GM13977 (cell line): ENCODE measurements at places on chromosomes 1 and 21.

- DNase-seq = no peak
Observed at GRCh38 chr21:31334648-31335121, 9.4 kb downstream of the TIAM1 start.

DNA sequence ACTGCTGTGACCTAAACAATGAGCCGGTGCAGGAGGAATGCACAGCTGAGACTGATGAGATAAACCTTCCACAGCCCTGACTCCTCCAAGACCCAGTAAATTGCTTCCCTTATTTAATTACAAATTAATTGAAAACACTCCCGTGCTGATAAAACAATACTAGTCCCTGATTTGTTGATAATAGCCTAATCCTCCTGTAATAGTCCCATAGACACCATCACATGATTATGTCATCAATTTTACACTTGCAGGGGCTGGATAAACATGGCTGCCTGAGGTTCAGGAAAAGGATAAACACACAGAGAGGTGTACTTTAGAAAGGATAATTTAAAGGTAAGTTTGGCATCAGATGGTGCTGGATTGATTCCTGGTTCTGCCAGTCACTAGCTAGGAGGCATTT lies 84.6 kb upstream of the SPAG17 start:
- no peak for DNase-seq

DNA sequence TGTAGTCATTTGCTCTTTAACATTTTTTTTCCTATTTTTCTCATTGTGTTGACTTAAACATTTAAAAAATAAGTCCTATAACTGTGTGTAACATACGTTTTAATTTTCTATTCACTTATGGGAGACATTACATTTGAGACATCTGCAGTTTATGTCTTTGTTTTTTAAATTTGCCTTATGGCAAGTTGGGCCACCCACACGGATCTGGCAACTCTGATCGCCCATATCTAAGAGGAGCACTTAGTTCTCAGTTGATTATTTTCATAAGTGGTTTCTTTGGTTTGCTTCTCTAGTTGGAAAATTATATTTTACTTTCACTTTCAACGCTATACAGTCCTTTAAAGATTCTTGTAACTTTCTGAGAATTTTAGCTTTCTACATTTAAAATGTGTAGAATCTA lies 13.8 kb upstream of the ZNF124 start:
- DNase-seq = no peak

- DNase-seq = peak; percentile 68
Observed at GRCh38 chr21:42337830-42338728, 12.7 kb downstream of the TFF2 start.

GRCh38 chr21:26777166-26777565 lies 68.0 kb downstream of the ADAMTS1 start:
- no peak for DNase-seq

DNA sequence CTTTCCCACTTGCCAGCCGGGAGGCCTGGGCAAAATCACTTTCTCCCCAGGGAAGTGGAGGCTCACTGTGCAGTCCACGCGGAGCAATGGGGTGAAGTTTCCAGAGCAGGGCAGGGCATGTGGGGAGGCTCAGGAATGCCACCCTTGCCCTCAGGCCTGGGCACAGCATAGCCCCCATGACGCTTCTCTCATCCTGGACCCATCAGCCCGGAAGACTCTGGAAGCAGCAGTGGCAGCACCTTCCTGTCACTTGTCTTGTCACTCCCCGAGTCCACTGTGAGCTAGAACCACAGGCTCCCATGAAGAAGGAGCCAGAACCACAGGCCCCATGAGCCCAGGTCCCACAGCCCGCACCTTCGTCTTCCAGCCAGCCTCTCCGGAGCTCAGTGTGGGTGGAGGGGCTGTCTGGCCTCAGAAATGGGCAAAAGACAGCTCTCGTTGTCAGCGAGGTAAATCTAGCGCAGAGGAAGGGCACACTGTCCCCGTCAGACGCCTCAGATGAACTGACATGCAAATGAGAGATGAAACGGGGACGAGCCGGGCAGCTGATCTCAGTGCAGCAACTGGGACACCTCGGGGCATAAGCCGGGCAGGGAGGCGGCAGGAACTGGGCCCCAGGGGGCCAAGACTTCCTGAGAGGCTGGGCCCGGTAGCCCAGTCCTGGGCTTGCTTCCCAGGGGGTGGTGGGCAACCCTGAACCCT lies 6.1 kb downstream of the PDE9A start:
- DNase-seq = no peak

GRCh38 chr1:228310162-228310792 lies 96.4 kb downstream of the TRIM11 start:
- no peak for DNase-seq

DNA sequence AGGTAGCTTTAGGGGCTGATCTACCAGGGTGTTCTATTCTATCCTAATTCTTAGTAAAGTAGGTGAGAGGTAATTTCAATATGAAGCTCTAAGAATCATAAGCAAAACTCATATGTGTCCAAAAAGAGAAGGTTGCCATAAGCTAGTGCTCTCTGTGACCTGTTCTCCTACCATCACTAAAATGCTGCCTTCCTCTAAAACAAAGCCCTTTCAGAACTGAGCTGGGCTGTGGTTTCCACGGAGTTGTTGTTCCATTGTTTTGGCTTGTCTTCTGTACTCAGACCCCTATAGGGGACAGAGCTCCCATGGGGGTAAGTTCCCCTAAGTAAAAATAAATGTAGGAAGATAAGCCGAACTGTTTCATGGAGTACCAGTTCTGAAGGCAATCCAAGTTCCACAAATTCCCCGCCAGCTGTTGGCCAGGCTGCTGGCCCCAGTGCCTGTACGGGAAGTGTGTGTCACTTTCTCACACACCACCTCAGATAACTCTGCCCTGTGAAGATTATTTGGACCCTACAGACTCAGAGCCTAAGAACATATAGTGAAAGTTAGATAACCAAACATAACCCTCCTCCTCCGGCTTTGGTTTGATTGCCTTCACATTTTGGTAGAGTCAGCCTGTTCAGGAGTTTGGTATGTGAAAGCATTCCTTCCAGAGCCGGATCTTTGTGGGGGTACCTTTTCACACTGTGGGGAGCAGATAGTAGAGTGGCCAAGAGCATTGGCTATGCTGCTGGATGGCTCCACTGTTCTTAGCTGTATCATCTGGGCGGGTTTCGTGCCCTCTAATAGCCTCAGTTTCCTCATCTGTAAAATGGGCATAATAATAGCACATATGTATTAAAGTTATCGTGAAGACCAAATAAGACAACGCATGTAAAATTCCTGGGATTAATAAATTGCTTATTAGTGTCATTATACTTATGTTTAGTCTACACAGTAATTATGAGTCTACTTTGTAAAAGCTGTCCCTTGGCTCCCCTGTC lies 10.8 kb downstream of the DPT start:
- no peak for DNase-seq

DNA sequence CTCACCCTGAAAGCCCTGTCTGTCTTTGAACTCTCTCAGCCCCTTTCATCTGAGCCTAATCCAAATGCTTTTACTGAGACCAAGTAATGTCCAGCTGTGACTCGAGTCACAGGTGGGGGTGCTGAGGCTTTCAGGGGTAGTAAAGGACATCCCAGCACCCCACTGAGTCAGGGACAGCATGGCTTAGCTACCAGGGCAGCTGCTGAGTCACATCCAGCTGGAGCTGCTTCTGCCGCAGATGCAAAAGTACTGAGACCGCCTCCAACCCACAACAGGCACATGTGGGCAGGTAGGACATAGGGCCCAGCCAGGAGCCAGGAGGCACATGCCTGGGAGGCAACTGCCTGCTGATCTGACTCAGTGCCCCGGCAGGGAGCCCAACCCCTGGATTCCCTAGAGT lies 6.7 kb upstream of the VSIG8 start:
- no peak for DNase-seq

DNA sequence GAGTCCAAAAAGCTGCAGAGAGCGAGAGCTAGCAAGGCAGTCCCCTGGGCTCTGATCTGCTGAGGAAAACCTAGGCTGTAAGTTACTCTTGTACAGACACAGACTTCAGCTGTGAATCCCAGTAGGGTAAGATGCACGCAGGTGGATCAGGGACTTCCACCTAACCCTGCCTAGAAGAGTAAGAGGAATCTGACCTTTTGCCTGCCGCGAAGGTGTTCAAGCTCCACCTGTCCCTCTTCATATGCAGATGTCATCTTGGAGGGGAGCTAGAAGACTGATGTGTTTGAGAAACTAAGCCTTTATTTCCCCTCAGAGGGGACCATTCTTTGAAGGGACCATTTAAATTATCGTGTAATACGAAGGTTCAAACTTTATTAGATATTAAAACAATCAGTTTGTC lies 108.6 kb upstream of the USP24 start:
- no peak for DNase-seq

- DNase-seq = peak; percentile 48
Observed at GRCh38 chr1:54812801-54813484, 11.8 kb upstream of the TTC22 start.

GRCh38 chr21:38173276-38174035 lies 83.3 kb upstream of the KCNJ15 start:
- no peak for DNase-seq

DNA sequence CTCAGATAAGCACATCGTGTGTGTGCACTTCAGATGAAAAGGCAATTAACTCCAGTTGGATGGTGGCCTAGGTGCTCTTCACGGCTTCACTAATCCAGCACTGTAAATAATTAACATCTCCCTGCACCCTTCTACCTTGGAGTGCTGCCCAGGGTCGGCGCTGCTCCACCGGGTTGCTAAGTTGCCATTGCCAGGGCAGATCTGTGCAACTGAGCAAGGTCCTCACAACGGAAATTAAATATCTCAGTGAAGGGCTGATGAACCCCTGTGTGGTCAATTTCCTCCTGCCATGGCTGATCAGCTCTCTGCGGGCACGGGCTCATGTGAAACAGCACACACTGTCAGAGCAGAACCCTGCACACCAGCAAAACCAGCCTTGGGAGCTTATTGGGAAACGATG lies 63.2 kb downstream of the SYDE2 start:
- DNase-seq = no peak

GRCh38 chr21:16145479-16145878 lies 415.7 kb downstream of the USP25 start:
- no peak for DNase-seq

DNA sequence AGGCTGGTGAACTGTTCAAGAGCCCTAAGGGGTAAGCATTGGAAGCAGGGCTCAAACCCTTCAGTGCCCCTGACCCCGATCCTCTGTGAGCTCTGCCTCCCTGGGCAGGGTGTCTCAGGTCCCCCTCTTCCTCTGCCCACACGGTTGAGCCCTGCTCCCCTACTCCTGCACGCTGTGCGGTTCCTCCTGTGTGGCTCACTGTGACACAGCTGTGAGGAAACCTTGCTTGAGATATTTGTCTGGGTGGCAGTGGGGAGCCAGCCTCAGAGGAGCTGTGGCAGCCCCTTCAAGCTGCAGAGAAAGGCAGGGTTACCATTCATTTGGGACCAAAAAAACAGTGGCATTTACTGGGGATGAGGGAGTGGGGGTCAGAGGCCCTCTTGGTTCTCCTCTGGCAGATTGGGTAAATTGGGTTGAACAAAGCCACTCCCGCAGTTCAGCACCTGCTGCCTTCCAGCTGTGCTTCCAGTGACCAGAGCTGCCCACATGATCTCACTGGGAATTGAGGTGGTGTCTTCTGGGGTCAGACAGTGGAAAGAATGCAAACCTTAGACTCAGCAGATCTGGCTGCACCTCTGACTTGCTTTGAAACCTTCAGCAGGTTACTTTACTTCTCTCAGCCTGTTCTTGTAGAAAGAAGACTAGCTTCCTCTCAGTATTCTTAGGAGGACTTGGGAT lies 60.6 kb upstream of the CD1D start:
- DNase-seq = no peak

DNA sequence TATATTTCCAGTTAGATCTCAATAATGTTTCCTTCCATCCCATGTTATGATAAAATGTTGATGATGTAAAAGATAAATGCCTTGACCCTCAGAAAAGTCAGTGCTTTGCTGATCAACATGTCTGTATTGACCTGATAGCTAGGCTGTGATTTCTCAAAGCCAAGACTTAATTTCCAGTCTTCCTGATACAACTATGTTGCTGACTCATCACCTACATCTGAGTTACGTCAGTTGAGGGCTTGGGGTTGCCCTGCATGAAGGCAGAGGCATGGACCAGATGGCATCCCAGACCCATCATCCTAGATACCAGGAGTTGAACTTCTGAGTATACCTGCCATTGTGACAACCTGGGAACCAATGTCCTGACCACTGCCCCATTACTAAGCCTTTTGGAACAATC lies 4.8 kb downstream of the LCE1D start:
- DNase-seq = no peak

DNA sequence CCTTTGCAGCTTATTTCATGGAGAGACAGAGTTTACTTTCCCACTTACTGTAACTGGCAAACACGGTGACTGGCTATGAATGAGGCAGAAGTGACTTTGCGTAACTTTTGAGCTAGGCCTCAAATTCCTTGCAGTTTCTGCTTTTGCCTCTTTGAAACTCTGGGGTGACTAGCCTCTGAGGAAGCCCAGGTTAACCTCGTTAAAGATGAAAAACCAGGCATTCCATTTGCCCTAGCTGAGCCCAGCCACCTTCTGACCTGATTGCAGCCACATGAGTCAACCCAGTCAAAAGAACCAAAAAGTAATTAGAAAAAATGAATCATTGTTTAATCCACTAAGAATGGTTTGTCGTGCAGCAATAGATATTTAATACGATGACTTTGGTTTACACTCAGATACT lies 20.4 kb downstream of the PRMT6 start:
- no peak for DNase-seq

DNA sequence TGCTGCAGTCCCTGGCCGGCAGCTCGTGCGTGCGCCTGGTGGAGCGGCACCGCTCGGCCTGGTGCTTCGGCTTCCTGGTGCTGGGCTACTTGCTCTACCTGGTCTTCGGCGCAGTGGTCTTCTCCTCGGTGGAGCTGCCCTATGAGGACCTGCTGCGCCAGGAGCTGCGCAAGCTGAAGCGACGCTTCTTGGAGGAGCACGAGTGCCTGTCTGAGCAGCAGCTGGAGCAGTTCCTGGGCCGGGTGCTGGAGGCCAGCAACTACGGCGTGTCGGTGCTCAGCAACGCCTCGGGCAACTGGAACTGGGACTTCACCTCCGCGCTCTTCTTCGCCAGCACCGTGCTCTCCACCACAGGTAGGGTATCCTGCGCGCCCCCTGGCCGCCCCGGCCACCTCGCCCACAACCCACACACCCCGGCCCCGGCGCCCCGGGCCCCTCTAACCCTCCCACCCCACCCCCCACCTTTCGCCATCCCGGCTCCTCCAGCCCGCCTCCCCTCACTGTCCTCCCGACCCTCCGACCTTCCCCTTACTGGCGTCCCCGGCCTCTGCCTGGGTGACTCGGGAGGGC lies 352 bp downstream of the KCNK1 start:
- DNase-seq = peak; percentile 78

- DNase-seq = no peak
Observed at GRCh38 chr1:30197639-30198450, 525.5 kb downstream of the MATN1 start.

GRCh38 chr21:25214676-25215075 lies 392.6 kb downstream of the MRPL39 start:
- DNase-seq = no peak

DNA sequence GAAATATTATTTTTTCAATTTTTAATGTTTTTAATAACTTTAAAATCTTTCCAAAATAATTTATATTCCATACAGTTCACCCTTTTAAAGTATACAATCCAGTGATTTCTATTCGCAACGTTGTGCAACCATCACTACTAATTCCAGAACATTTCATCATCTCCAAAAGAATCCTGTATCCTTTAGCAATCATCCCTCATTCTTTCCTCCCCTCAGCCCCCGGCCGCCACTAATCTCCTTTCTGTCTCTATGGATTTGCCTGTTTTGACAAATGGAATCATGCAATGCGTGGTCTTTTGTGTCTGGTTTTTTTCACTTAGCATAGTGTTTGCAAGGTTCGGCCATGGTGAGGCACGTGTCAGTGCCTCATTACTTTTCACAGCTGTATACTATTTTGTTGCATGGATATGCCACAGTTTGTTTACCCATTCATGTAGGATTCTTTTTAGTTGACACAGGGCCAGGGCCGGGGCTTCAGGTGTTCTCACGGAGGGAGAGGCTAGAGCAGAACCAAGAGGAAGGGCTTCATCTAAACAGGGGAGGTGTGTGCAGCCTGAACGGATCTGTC lies 40.6 kb upstream of the ZBTB40 start:
- no peak for DNase-seq
